Fibroblast of upper back skin (primary cell): ENCODE measurements at places on chromosomes 4 and X.

DNA sequence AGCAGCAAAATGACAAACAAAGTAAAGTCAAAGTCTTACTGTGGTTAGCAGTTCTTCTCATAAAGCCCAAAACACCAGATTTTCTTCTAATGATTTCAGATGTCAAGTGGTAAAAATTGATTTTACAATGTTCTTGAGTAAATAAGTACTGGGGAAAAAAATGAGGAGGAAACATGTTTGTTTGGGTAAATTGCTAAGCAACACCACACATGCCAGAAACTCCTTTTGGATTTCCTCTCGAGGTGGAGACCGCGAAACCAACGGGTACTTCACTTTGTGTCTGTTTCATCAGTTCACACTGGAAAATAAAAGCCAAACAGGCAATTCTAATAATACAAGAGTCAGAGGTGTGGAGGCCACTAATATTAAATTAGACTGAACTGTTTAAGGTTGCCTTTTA lies 4.6 kb upstream of the PKD2 start:
- no peak for DNase-seq

GRCh38 chr4:7217474-7218321 lies 25.4 kb downstream of the SORCS2 start:
- no peak for DNase-seq

DNA sequence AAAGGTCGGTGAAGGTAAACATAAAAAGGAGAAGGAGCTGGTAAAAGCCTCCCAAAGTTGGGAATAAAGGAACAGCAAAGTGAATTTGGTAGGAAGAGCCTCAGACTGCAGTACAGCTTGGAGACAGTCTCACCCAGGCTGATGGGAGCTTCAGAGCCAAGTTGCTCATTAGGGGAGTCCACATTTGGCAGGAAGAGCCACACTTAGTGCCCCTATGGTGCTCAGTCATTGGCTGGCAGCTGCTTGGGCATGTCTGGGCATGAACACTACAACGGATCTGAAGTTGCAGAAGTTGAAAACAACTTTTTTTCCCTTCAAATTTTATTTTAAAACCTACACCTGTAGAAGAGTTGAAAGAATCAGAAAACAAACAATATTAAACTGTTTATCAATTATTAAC lies 2497.3 kb downstream of the ARAP2 start:
- DNase-seq, result no peak

DNA sequence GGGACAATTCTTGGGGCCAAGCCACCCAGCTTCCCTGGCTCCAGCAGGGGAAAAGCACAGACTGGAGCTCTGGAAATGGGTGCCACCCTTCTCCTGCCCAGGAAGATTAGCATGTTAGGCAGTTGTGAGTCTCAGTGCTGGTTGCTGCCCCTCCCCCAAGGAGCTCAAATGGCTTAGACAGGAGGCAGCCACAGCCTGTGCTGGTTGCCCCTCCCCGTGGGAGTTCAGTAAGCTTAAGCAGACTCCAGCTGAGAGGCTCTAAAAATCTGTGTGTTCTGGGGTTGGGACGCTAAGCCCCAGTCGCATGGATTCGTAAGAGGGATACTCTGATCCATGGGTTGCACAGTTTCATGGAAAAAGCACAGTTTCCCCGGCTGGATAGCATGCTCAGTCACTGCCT lies 92.7 kb upstream of the NDST3 start:
- no peak for DNase-seq

- DNase-seq, result no peak
These were observed 83.2 kb downstream of the GPR143 start for GRCh38 chrX:9682456-9682855.

- DNase-seq, result peak; percentile 25
These were observed 133.1 kb downstream of the AKAP4 start for GRCh38 chrX:50067435-50068284.

- no peak for DNase-seq
These were observed 15.9 kb upstream of the ZIC3 start for GRCh38 chrX:137549851-137550664.

DNA sequence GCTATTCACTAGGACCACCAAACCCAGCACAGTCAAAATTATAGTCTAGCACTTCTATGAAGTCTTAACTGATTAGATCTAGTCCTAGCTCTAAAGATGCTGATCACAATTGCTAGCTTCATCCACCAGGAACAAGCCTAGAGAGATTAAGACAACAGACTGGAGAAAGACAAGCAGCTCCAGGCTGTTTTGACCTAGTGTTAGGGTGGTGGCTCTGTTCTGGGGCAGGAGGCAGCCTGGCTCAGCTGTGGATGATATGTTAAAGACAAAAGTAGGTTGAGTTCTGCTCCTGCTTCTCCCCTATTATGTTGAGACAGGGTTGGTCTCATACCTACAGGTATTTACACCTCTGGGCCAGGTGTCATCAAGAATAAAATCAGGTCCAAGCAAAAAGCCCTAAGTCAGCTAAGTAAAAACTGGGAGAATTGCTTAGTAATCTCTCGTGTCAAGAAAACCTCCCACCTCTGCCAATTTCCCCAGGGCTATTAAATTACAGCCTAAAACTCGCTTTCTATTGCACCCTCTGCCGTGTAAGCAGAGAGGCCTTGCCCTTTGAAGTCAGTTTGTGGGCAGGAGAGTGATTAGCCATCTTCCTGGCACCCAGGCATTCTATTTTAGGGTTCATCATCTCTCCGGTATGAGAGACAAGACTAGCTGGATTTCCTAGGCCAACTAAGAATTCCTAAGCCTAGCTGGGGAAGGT lies 39.9 kb downstream of the RAB40AL start:
- peak; percentile 51 for DNase-seq
